ENCODE measurements at places on chromosomes 2 and 18.

DNA sequence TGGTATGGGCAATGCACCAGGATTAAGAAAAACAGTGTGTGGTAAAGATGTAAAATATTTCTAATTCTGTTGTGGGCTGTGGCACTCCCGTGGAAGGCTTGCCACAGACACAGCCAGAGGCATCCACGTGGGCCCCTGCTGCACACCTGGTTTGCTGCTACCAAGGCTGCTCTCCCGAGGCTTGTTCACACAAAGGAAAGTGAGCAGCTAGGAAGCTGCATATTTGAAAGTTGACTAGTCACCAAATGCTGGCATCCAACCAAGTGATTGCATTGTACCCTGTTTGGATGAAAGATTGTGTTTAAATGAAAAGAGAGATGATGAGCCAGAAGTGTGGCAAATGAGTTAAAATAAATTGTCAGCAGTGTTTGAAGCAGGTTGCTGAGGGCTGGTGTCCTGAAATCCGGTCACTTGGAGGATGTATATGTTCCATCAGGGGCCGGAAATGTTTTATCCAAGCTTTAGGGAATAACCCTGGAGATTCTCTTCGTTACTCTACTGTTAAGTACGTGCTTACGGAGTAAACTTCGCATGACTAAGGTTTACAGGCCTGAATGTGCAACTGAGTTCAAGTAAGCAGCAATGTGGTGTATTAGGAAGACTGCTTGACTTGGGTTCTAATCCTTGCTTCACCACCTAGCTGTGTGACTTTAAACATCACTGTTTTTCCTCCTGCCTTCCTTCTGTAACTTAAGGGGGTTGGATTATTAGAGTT, 86.1 kb downstream of the MSH2 start:
- DNase-seq, result no peak

GRCh38 chr18:49617865-49618264, 56.0 kb downstream of the LIPG start:
- no peak for DNase-seq

- no peak for DNase-seq
Measured at GRCh38 chr18:38923540-38923939, 1357.9 kb upstream of the CELF4 start.

DNA sequence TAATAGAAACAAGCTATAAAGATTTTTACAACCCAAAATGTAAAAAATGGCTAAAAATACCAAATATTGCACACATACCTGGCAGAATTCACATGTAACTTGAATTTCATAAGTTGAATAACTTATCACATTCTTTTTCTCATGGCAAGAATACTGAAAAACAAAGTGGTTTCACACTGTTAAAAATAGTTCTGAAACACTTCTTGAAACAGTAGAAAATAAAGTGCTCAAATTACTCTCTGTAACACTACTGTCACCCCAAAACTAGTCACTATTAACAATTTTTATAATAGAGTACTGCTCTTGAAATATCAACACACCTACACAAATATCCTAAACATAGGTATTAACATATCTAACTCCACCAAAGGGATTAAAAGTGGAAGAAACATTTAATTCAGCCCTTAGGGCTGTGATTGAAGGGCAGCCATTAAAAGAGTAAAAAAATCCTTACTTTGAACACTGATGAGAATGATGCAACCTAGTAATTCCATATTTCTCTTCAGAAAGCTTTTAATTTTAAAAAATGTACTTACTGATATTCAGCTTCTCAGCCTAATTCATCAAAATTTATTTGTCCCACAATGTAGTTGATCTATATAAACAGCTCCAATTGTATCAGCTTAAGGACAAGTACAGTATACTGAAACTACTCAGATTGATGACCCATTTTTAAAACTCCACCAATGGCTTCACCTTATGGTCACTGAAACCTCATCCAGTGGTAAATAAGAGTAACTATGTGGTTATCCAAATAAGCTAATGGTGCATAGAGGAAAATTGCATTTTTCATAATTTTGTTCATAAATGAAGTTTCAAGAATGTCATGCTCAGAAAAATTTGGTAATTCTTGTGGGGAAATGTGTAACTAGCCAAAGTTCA, 31.4 kb downstream of the ATF2 start:
- no peak for DNase-seq

DNA sequence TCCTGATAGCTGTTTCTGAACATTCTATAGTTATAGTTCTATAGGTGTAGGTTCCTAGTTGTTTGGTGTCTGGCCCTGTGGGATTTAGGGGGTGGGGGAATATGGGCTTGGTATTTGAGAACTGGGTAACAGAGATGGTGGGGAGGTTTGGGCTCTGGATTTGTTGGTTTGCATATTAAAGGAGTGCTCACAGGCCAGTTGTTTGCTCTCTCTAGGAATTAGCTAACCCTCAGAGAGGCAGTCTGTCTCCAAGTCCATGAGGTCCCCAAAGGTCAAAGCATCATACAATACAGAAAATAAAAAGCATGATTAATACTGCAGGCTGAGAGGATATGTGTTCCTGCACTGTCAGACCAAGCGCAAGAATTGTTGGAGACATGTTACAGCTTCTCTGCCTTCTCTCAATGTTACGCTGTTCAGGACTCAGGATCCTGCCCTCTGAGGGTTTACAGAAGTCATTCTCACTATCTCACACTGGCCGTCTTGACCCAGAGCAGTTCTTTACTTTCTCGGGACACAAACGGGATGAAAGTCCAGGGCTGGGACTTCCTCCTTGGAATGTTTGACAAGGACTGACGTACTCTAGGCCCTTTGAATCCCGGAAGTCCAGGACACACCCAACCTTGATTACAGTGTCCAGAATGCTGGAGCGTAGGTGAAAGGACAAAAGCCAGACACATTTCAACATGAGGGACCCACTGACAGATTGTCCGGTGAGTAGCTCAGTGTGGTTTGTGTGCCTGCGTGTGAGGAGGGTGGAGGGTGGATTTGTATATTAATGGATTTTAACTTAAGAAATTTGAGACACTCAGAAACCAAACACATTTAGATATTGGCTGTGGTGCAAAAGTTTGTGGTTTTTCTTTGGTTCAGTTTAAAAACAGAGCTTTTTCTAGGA, at the start of gene NOSTRIN:
Gene NOSTRIN (plus strand): TSS at position 677 of the 898 bp plus-strand sequence. CDS start 10 bp downstream, at position 687.
- DNase-seq, result no peak

DNA sequence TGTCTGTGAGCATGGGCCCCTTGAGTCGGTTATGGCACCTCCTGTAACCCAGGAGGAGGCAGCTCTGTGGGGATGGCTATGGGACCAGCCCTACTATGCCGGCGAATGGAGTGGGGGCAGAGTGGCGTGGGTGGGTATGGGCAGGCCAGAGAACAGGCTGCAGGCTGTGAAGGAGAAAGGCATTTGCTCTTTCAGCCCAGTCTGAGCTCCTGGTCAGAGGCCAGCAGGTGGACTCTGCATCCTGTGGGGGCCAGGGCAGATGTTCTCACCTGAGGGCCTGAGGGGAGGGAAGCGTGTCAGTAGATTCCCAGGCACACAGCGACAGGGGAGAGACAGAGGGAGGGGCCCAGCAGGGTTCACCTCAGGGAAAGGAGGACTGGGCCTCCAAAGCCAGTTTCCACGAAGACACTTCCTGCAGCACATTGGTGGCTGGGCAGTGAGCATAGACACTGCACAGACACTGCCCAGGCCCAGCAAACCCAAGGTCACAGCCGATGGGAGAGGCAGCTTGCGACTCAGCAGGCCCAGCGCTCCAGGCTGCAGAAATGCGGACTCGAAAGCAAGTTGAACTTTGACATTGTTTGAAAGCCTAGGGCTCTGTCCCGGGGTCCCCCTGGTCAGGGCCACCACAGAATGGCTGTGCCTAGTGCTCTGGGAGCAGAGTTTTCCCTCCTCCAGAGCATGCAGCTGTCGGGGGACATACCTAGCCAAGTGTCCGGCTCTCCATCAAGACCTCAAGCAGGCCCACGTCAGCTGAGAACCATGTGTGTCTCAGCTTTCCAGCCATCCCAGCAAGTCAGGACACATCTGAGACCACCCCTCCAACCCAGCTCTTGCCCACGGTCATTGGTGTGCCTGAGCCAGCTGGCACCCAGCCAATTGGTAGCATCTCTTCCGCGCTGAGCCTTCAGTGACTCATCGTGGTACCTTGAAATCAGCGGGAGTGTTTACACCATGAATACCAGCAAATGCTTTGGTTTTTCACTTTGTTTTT, 53.8 kb downstream of the TGOLN2 start:
- no peak for DNase-seq

DNA sequence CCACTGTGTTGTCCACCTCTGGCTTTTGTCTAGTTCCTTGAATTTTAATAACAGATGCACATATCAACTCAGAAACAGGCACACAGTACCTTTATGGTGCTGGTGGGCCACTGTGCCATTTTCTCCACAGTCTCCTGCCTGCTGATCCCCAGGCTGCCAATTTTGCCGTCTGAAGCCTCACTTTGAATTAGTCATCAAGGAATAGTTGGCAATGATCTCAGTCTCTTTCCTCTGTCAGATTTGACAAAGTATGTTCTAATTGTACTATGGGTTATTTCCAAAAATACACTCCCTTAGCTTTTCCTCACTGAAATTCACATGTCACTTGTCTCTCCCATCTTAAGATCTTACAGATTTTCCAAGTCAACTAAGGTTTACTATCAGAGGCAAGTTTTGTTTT, 140.7 kb downstream of the ZNF516 start:
- DNase-seq, result no peak

GRCh38 chr2:100040906-100041305, 101.5 kb downstream of the AFF3 start:
- no peak for DNase-seq

- peak; percentile 18 for DNase-seq
Measured at GRCh38 chr2:23380562-23381065, 4.4 kb upstream of the KLHL29 start.

DNA sequence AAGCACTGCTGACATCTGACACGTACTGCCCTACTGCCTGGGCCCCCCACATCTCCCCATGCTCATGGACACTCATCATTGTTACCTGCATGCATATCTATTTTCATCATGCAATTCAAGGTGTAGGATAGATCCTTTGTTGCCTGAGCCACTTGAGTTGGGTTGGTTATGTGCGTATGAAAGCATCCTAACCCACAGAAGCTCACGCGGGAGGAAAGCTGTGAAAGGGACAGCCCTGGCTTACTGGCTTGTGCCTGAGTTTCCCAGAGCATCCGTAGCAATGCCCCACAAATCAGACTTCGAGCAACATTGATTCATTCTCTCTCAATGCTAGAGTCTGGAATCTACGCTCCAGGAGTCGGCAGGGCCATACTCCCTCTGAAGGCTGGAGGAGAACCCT, 285.5 kb downstream of the PHLPP1 start:
- no peak for DNase-seq

DNA sequence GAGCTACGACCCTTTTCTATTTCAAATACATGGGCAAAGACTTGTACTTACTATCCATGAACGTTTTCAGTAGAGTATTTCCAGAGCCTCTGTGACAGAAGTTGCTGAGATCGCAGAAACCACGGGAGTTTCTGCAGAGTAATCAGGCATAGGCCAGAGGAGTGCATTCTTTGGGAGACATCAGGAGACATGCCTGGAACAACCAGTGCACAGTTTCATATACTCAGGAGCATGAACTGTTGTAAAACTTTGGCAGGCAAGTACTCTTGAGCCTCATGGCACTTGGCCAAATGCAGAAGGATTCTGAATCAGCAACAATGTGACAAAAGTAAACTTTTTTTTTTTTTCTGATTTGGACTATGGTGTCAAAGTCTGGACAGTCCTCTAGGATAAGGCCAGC, 307.1 kb downstream of the GRB14 start:
- no peak for DNase-seq

GRCh38 chr2:62478093-62478580, 27.9 kb downstream of the TMEM17 start:
- no peak for DNase-seq

GRCh38 chr2:26889796-26890195, 41.9 kb downstream of the DPYSL5 start:
- no peak for DNase-seq

GRCh38 chr2:229922449-229923386, at the start of gene FBXO36:
TSS of gene FBXO36 (plus strand) at chr2:229922503. CDS start at chr2:229922514, 11 bp downstream.
- DNase-seq, result peak; percentile 84

GRCh38 chr18:25875551-25876240, 214.7 kb downstream of the SS18 start:
- DNase-seq, result no peak

- DNase-seq, result no peak
Measured at GRCh38 chr2:164593959-164594358, 27.3 kb downstream of the GRB14 start.

DNA sequence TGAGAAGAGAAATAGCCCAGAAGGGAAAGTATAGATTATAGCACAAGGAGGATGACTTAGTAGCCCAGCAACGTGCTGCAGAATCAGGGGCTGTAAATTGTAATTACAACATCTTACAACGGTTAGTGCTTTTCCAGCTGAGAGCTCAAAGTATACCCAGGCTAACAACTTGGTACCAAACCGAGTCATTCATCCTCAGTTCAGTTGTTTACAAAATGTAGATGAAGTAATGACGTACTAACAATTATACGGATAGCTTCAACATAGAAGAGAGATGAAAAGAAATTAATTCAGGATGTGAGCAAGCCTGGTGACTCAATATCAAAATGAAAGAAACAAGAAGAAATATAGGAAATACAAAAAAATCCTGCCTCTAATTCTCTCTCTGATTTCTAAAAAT, 99.2 kb downstream of the DYNAP start:
- DNase-seq, result no peak

DNA sequence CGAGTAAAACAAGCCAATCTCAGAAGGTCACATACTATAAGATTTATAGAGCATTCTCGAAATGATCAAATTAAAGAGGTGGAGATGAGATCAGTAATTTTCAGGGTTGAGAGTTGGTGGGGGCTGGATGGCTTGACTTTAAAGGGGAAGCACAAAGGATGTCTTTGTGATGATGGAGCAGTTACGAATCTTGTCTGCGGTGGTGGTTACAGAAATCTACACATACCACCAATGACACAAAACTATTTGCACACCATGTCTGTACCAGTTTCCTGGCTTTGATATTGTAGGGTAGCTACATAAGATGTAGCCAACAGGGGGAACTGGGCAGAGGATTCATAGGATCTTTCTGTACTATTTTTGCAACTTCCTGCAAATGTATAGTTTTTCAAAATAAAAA, 190.6 kb upstream of the SMIM21 start:
- DNase-seq, result no peak

Data from naive thymus-derived CD8-positive, alpha-beta T cell (primary cell).